Activated T-cell treated with anti-CD3 and anti-CD28 coated beads for 1 hour (primary cell): ENCODE measurements at places on chromosomes 7 and 10.

DNA sequence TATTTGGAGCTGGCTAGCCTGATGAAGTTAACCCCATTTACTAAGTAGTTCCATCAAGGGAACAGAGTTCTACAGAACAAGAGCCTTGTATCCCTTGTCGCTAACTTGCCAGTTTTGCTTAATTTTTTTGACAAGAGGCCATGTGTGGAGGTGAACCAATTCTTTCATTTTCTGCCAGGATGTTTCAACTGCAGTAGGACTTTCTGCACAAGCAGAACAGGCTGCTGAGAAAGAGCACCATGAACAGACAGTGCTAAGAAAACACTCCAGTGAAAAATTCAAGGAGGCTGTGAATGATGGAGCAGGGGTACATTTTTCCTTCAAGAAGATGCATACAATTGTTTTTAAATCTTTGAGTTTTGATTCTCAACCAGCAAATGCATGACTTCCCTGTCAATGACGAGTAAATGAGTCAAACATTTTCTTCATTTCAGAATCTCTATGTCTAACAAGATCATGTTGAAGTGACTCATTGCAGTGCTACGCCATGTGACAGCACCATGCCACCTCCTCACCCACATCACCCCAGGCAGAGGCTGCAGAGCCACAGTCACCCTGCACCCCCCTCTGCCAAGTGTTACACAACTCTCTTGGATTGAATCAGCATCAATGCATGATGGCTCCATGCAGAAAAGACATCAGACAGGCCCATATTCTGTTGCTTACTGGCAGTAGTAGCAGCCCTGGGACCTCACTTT is 193.1 kb downstream of the COBL start:
- DNase-seq: no peak

DNA sequence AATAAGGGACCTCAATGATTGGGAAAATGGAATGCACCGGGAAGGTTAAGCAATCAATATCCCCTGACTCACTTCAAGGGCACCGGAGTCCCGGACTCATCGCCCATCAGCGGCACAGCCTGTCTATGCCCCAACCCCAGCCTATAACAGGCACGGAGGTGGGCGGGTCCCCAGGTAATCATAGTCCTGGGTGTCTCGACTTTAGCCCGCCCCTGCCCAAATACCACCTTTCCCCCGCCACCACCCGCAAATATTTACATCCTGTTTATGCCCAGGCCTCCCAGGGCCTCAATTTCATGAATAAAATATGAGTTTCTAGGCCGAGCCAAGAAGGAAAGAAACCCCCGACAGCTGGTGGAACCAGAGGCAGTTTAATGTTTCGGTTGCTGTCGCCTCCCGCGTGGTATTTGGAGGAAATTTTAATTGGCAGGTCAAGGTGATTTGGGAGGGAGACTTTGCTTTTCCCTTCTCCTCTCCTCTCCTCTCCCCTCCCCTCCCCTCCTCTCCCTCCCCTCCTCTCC is 15.6 kb upstream of the RFC2 start:
- DNase-seq: peak; percentile 47

DNA sequence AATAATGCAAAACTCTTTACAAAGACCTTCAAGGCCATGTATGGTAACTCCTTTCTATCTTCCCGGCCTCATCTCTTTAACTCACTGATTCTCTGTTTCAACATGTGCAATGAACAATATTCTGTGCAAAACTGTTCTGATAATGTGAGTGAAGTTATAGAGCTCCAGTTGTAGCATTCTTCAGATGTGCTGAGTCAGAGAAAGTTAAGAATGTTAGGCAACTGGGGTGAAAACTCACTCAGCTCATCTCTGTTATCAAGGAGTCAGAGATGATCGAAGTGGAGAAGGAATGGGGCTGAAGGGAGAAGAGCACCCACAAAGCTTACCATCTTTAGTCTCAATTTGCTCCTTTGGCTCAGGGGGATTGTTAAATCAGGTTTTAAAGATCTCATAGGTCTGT is 344.7 kb upstream of the NPSR1 start:
- no peak for DNase-seq

GRCh38 chr7:117777335-117778142 is 95.7 kb downstream of the CTTNBP2 start:
- DNase-seq: no peak

DNA sequence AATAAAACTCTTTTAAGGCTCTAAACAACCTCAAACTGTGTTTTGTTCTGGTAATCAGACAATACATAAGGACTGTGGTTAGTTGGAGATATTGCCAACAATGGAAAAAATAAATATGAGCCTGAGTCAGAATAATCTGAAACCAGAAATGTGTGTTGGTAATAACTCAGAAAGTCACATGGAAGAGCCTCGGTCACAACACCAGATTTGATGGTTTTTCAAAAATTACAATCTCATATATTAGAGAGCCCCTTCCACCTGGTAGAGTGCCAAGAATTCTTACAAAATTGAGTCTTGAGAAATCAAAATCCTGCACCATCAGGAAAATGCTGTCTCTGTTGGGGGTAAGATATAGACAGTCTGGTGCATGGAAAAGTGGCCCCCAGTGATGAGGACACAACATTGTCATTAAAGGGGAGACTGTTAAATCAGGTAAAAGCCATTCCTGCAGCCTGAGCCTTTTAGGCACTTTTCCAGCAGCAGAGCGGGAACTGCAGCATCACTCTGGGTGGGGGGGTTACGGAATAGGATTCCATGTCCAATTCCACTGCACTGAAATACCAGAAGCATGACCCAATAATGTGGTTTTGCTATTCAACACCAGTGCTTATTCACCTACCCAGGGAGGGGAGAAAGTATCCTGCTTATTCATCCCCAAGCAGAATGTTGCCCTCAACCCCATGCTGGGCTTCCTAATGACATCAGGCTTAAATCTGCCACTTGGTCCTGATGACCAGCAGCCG is 9.5 kb upstream of the ADAM12 start:
- no peak for DNase-seq

- DNase-seq: no peak
Observed at GRCh38 chr7:158849768-158850544, 6.4 kb upstream of the DYNC2I1 start.

DNA sequence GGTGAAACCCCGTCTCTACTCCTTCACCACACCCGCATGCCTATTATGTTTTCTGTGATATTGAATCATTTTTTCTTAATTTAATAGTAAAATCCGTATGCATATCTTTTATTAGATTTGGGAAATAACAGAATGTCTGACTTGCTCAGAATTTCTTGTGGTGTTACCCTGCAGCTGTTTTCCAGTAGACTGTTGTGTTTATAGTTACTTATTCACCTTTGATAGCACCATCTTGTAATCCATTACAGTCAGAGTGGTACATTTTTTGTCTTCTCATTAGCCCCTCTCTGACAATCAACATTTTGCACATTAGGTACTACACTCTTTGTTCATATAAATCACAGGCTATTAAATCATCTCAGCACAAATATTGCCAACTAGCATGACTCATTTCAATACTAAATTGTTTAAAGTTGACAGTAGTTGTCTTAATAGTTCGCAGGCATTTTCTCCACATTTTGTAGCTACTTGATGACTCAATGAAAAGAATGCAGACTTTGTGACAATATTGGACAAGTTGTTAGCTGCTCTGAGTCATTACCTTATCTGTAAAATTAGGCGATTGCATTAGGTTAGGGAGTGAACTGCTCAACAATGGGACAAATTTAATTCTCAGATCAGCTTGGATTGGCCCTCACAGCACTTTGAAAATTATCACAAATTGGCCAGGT is 17.8 kb upstream of the SLC16A12 start:
- DNase-seq: no peak

GRCh38 chr7:46126675-46127300 is 205.7 kb upstream of the IGFBP3 start:
- DNase-seq: no peak

DNA sequence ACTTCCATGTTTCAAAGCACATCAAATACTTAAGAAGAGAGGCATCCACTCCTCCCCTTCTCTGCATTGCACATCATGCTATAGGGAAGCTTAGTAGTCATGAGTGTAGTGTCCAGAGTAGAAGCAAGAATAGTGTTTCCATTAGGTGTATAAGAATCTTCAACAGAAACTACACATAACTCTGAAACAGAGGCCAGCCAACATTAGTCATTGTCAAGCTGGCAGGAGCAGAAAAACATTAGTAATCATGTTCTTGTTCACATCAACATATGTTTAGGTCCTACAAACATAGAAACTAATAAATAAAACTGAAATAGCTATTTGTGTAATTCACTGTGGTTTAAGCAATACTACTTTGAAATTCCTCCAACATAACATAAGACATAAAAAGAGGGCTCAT is 370.2 kb downstream of the PPP1R3A start:
- no peak for DNase-seq

- DNase-seq: no peak
Observed at GRCh38 chr7:4561795-4562194, 120.3 kb upstream of the FOXK1 start.

- DNase-seq: no peak
Observed at GRCh38 chr7:139580435-139580834, 57.0 kb downstream of the CLEC2L start.

- DNase-seq: no peak
Observed at GRCh38 chr7:24457219-24457558, 116.1 kb upstream of the PALS2 start.

- no peak for DNase-seq
Observed at GRCh38 chr7:96657347-96658021, 52.2 kb downstream of the SEM1 start.

DNA sequence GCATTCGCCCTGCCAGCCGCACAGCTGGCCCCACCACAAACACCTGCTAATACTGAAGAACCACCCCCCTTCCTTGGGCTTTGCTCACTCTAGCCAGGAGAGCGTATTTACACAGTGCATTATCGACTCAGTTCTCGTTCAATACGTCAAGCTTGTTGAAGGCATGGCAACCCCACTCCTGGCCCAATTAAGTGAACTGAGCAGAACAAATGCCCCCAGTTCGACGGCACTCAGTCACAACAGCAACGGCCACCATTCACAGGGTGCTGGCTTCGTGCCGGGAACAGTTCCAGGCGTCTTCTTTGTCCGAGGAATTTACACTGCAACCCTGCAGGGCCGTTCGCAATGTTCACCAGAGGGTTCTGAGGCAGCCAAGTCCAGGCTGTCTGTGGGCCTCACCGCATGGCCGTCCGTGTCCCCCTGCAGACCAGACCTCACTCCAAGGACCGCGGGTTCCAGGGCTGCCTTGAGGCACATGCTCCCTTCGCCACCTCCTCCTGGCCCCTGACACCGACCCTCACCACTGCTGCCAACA is 175.3 kb downstream of the DIP2C start:
- DNase-seq: no peak

- no peak for DNase-seq
Observed at GRCh38 chr7:155058896-155059295, 11.2 kb upstream of the HTR5A start.

DNA sequence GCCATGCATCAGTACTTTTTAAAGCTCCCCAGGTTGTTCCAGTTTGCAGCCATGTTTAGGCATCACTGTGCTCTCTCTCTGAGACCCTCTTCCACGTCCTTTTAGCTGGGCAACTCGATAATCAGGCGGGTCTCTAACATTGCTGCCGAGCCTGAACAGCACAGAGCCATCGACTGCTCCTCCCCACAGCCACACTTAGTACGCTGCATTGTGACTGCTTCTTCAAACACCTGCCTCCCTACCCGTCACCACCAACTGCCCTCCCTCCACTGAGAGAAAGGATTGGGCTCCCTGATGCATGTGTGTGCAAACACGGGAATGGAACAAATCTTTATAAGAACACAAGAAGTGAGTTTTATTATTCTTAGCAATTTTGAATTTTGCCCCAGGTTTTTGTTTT is 11.4 kb upstream of the TACR2 start:
- no peak for DNase-seq

GRCh38 chr7:141585592-141586510 is 34.6 kb downstream of the AGK start:
- DNase-seq: no peak

DNA sequence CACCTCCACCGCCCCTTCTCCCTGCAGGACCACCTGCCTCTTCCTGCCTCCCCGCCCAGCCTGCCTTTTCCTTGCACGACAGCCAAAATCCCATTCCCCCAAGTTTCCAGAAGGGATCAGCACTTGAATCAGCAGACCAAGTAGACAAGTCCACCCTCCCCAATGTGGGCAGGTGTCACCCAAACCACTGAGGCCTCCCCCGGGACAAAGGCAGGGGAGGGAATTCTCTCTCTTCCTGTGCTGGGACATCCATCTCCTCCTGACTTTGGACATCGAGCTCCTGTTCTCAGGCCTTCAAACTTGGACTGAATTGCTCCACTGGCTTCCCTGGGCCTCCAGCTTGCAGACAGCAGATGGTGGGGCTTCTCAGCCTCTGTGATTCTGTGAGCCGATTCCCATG is 21.6 kb upstream of the PSMG3 start:
- DNase-seq: no peak

GRCh38 chr7:97798046-97799019 is 66.4 kb downstream of the TAC1 start:
- no peak for DNase-seq

DNA sequence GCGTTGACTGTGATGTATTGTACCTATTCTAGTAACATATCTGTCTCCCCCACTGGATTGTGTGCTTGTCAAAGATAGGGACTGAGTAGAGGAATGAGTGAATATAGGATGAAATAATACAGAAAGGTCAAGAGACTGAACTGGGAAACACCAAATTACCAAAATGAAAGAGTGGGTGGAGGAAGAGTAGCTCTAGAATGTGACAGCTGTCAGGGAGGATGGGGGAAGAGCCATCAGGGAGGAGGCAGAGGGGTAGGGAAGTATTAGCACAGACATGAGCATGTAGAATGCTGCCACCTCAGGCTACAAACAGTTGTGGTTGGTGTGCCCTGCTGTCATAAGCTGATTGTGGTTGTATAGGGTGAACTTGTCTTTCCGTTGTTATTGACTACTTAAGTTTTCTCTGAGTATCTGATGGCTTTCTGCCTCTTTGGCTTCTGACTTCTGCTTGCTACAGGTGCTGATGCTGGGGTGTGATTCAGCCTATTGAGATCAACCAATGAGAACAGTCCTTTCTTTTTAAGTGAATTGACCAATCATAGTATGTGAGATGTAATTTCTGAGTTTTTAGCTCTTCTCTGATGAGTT is 5.6 kb downstream of the CCSER2 start:
- peak; percentile 31 for DNase-seq

- no peak for DNase-seq
Observed at GRCh38 chr7:30658479-30659074, 23.7 kb downstream of the CRHR2 start.
